ENCODE measurements at places on chromosomes 2 and 18.

- DNase-seq = no peak
Observed at GRCh38 chr2:106944215-106944614, 58.2 kb upstream of the ST6GAL2 start.

- DNase-seq = no peak
Observed at GRCh38 chr2:161388146-161388779, 27.8 kb upstream of the TBR1 start.

- DNase-seq = no peak
Observed at GRCh38 chr2:32472605-32473004, 115.8 kb downstream of the BIRC6 start.

DNA sequence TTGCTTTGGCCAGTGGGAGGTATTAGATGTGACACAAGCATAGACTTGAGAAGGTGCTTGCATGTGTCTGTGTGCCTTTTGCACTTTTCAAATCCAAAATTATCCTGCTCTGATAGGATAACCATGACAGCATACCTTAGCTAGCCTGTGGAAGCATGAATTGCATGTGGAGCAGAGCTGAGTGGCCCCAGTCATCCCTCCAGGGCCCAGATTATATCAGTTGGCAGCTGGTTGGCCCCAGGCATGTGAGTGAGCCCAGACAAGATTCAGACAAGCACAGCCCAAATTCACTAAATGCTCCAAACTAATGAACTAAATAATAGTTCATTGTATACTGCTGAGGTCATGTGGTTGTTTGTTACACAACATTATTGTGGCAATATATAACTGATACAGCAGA lies 18.8 kb downstream of the TACR1 start:
- peak; percentile 11 for DNase-seq

DNA sequence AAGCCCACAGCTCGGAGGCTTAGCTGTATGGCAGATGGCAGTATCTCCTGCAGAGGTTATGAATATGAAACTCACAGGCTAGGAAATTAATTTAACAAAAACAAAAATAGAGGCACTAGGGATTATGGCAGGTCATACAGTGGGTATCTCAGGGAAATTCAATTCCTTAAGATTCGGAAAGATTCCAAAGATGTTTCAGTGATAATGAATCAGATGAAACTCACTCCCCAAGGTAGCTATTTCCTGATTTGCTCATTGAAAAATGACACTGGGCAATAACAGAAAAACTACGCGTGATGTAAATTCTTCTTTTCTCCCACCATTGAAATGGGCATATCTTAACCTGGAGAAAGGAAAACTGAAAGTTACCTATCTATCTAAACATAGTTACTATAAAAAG lies 414.1 kb downstream of the STK39 start:
- no peak for DNase-seq

DNA sequence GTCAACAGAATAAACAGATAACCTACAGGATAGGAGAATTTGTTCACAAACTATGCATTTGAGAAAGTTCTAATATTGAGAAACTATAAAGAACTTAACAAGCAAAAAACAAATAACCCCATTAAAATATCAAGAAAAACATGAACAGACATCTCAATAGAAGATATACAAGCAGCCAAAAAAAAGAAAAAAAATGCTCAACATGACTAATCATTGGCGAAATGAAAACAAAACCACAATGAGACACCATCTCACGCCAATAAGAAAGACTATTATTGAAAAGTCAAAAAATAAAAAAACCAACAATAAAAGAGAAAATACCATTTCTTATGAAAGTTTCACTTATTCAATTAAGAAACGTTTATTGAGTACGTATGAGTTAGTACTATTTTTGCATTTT lies 800.5 kb downstream of the CBLN2 start:
- no peak for DNase-seq

- DNase-seq = no peak
Observed at GRCh38 chr18:49441338-49441938, 19.0 kb downstream of the DYM start.

- no peak for DNase-seq
Observed at GRCh38 chr2:81250270-81250669, 945.7 kb upstream of the LRRTM1 start.

- no peak for DNase-seq
Observed at GRCh38 chr2:38613126-38613848, 10.6 kb upstream of the HNRNPLL start.

DNA sequence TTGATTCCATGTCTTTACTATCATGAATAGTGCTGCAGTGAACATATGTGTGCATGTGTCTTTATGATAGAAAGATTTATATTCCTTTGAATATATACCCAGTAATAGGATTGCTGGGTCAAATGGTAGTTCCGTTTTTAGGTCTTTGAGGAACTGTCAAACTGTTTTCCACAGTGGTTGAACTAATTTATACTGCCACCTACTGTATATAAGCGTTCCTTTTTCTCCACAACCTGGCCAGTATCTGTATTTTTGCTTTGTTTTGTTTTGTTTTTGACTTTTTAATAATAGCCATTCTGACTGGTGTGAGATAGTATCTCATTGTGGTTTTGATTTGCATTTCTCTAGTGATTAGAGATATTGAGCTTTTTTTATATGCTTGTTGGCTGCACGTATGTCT lies 641.6 kb downstream of the SUCLG1 start:
- DNase-seq = peak; percentile 2

GRCh38 chr2:113158884-113159553 lies 14.8 kb upstream of the PSD4 start:
- DNase-seq = no peak

DNA sequence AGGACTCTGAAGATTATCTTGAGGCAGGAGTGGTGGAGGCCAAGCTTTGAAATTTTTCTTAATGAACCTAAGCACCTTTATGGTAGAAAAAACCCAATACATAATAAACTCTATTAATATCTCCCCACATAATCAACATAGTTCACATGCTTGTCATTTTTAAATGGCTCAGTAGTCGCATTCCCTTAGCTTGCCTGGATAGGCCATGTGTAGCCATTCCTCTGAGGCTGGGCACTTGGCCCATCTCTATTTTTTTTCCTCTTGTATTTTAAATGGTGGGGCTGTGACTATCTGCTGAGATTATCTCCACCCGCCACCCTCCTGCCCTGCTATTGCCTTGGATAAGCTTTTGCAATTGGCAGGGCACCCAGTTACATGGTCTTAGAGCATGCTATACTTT lies 143.1 kb downstream of the FHOD3 start:
- DNase-seq = no peak

GRCh38 chr2:95530734-95531133 lies 46.2 kb upstream of the TRIM43B start:
- DNase-seq = no peak

DNA sequence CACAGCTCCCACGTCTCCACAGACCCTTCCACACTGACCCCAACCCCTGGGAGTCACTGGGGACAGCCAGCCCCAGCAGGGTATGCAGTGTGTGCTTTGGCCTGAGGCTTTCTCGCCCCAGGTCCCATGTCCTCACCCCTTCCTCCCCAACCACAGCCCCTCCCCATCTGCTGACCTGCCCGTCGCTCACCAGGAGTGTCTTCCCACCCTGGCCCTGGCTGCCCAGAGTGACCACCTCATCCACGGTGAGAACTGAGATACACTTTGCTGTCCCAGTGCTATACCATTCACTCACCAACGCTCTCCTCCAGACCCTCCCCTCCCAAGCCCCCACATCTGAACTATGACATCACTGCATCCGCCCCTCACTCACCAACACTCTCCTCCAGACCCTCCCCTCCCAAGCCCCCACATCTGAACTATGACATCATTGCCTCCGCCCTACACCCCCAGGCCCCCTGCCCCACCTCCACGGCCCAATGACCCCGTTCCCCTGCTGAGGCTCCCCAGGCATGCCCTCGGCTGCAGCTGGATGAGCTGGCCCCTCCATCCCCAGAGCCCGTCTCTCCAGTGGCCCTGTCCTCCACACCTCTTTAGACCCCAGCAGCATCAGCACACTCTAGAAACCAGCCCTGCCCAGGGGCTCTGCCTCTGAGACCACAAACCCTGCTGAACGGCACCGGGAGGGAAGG lies 55.2 kb downstream of the ANKMY1 start:
- no peak for DNase-seq

DNA sequence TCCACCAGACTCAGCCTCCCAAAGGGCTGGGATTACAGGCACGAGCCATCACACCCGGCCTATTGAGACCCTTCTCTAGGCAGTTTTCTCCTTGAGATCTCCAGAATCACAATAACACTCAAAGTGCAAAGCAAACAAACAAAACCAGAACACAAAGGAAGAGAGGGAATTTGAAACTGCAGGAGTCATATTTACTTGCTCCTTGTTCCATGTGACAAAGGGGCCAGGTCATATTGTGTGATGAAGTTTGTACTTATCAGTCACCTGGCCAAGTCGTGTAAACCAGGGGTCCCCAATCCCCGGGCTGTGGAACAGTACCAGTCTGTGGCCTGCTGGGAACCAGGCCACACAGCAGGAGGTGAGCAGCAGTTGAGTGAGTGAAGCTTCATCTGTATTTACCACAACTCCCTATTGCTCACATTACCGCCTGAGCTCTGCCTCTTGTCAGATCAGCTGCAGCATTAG lies 26.5 kb downstream of the SCYGR8 start:
- no peak for DNase-seq

- no peak for DNase-seq
Observed at GRCh38 chr2:43044093-43044681, 182.2 kb downstream of the ZFP36L2 start.

DNA sequence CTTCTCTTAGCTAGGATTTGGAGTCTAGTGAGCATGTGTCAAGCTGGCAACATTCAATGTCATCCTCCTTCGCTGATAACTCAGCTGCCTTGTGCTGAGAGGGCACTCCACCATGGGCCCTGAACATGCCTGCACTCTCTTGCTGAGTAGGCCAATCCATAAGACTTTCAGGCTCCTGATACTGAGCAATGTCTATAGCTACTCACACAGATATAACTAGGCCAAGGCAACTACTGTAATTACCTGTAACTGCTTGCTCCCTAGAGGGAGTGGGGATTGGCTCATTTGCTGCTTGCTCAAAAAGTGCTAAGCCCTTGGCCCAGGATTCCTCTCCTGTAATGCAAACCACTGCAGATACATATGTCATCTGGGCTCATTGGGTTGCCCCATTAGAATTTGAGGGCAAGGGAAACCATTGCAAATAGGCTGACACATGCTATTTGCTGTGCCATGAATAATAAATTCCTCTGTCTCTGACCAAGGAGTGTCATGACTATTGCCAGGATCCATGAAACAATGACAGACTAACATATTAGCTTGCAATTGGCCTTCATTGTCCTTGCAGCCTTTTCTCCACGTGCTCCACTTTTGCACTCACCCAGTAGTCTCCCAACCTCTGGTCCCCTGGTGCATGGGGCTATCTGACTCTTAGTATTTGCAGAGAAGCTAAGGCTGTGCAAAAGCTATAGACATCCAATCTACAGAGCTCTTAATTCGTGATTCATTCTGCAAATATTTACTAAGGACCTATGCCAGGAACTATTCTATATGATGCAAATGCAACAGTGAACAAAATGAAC lies 36.9 kb upstream of the BMPR2 start:
- peak; percentile 53 for DNase-seq

DNA sequence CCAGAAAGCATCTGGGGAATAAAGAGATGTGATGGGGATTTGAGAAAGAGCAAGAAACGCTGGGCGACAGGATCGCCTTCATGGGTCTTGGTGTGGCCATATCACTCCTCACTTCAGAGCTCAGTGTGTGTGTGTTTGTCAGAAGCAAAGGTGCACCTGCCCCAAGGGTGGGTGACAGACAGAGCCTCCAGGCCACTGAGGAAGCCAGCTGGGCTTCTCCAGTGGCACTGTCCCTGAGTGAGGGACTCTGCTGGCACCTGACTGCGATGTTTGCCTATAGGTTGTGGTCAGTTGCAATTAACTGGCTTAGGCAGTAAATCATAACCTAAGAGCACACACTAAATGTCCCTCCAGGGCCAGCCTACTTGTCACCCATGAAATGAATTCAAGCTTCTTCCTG lies 23.5 kb upstream of the GNAL start:
- no peak for DNase-seq

DNA sequence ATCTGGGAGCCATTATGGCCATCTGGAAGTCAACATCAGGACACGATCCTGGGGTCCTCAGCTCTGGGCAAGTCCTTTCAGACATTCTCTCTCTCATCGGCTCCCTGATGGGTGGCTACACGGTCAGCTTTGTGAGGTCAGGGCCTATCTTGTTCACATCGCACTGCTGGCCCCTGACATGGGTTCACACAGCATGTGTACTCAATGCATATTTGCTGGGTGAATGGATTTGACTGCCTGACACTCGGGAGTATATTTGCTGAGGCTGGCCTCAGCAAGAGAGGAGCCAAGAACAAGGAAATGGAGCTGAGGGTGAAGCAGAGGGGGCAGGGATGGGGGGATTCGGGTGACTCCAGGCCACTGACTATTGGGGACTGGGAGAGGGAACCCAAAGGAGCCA lies 50.5 kb downstream of the SLC4A5 start:
- DNase-seq = no peak

GRCh38 chr2:46963210-46963609 lies 47.6 kb upstream of the MCFD2 start:
- DNase-seq = no peak

DNA sequence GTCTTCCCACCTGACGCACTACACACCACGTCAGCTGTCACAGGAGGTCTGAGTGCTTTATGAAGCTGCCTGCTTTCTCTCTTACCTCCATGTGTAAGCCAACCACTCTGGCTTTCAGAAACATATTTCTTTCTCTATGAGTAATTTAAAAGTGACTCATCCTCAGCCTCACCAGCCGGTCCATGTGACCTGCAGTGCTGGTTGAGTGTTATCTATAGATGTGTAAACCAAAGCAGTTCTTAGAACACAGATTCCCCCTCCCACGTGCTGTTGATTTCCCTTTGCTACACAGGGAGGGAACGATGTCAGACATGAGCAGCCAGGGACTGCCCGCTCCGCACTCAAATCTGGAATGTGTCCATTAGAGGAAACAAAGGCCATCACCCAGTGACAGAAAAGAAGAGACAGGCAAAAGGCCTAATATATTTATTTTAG lies 157.8 kb downstream of the BCL2 start:
- DNase-seq = peak; percentile 92

DNA sequence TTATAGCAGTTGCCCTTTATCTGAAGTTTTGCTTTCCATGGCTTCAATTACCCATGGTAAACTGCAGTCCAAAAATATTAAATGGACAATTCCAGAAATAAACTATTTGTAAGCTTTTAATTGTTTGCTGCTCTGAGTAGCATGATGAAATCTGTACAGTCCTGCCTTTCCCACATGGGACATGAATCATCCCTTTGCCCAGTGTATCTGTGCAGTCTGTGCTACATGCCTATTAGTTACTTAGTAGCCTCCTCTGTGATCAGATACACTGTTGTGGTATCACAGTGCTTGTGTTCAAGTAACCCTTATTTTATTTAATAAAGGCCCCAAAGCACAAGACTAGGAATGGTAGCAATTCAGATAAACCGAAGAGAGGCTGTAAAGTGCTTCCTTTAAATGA lies 810.6 kb upstream of the PIK3C3 start:
- peak; percentile 75 for DNase-seq

DNA sequence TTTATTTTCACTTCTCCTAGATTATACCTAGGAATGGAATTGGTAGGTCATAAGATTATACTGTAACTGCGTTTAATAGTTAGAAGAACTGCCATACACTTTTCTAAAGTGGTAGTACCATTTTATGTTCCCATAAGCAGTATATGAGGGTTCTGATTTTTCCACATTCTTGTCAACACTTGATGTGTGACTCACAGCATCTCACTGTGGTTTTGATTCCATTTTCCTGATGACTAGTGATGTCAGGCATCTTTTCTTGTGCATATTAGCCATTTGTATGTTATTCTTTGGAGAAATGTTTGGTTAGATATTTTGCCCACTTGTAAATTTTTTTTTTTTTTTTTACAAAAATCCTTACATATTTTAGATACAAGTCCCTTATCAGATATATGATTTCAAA lies 2.3 kb downstream of the DCAF17 start:
- DNase-seq = peak; percentile 88

Measured in mammary epithelial cell (primary cell).